ENCODE measurements at places on chromosomes 5 and 9.

DNA sequence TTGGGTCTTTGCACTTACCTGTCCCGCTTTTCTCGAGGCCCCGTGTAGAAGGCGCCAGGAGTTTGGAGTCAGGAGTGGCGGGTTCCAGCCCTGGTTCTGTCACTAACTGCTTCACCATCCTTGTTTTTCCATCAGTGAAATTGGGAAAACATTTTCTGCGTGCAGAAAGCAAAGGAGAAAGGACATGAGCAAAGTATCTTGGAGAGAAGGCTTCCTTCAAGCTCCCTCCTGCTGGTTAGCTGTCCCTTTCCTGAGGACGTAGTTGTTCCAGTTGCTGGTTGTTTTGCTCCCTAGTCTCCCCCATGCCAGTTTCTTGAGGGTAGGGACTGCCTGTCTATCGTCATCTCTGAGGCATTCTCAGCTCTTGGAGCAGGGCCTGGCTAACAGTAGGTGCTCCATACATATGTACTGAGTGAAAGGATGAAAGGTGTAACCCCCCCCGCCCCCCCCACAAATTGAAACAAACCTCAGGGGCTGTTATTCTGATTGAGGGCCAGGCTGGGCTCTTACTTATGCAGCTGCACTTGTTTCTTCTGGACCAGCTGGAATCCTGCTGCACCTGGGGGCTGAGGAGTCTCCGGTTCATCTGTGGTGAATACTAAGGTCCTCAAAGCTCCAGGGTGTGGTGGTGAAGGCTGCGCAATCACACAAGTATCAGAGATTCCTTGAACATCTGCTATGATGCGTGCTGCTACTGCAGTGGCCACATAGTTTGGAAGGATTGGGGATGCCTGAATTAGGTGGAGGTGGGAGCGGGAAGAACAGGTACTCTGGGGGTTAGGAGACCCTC lies 1.0 kb downstream of the SMIM3 start:
- DNase-seq, result no peak

GRCh38 chr5:136043968-136044610 lies 15.3 kb downstream of the TGFBI start:
- DNase-seq, result no peak

DNA sequence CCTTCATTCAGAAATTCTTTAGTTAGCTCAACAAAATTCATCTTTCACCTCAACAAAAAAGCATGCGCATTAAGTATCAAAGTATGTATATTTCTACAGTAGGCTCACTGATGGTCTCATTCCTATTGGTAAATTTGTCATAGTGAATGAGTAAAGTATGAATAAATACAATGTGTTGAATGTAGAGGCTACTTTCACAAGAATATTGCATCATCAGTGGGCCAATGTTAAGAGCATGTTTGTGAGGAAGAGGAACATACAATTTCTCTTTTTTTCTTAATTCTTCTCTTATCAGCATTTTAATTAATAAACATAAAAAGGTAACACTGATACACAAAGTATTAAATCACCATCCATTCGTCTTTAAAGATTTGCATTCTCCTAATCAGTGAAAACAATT lies 505.1 kb downstream of the CETN3 start:
- no peak for DNase-seq

- no peak for DNase-seq
Measured at GRCh38 chr9:13439685-13440476, 160.4 kb upstream of the MPDZ start.

DNA sequence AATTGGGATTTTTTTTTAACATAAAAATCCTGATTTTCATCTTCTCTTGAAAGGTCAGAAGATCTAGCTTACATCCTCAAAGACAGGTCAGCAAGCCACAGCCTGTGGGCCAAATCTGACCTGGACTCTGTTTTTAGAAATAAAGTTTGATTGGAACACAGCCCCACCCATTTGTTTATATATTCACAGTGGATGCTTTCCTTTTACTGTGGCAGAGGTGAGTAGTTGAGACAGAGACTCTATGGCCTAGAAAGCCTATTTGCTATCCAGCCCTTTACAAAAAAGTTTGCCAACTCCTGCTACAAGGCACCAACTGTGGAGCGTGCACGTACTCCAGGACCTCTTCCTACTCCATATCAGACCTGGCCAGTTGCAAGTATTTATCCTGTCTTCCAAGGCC lies 13.4 kb upstream of the CCNJL start:
- no peak for DNase-seq

- no peak for DNase-seq
Measured at GRCh38 chr5:135087950-135088349, 53.9 kb upstream of the PITX1 start.

DNA sequence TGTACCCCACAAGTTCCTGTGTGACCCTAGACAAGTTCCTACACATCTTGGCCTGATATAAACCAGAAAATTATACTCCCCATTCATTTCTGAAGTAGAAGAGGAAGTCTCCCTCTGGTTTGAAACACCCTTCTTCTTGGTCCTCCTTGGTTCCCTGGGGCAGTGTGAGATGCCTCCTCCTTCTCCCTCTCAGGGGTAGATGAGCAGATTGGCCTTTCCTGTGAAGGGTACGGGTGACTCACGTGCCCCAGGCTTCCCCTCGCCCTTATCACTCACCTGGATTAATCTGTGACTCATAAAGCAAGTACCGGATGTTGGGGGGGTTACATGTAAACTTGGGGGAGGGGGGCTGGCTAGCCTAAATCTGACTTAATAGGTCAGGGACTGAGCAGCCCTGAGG lies 11.1 kb upstream of the AQP3 start:
- peak; percentile 54 for DNase-seq

DNA sequence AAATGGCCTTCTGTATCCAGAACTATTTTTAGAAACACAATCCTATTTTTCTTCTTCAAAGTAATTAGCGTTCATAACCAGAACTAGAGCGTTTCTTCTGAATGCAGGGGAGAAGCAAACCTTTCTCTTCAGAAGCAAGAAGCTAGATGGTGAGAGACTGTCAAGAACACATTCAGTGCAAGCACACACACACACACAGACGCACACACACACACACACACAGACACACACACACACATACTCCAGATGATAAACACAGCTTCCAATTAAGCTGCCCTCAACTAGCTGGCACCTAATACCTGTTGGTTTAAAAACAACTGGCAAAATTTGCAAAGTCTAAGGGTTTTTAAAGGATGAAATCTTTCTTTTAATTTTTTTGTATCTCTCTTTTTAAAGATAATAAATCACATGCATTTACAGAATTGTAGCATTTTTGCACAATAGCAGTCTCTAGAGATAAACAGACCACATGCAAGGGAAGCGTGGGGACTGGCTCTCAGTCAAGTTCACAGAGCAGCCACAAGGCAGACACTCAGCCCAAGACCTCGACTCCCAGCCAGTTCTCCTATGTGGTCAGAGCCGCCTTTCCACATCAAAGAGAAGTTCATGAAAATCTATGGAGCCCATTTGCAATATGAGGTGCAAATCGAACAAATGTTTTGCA lies 138.5 kb downstream of the TTLL11 start:
- DNase-seq, result no peak

DNA sequence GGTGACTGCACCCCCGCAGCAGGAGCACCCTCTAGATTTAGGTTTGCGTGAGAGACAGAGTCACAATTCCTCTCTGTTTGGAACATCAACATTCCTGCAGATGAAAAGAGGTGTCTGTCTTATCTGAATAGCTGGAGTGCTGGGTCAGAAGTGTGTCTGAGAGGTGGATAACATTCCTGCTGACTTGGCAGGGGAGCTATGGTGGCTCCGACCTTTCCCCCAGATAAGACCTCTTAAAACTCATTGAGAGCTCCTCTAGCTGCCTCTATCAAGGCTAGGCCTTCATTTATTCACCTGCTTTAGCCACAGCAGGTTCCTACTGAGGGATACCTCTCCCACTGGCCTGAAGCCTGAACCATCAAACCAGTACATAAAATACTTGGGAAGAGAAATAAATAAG lies 615.5 kb downstream of the LRRC70 start:
- DNase-seq, result no peak

DNA sequence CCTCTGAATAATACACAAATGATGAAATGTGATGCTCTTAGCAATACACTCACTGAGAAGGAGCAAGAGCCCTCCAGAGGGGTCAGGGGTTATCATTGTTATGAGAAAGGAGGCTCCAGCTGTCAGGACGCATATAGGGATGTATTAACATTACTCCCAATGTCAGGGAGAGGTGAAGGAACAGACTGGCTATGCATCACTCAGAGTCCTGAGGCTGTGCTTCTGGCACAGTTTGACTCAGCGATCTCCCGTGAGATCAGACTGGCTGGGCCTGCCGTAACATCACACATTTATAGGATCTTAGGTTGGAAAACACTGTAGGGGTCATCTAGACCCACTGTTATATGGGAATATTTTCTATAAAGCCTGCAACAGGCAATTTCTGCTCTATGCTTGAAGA lies 226.5 kb upstream of the GLRA1 start:
- no peak for DNase-seq

DNA sequence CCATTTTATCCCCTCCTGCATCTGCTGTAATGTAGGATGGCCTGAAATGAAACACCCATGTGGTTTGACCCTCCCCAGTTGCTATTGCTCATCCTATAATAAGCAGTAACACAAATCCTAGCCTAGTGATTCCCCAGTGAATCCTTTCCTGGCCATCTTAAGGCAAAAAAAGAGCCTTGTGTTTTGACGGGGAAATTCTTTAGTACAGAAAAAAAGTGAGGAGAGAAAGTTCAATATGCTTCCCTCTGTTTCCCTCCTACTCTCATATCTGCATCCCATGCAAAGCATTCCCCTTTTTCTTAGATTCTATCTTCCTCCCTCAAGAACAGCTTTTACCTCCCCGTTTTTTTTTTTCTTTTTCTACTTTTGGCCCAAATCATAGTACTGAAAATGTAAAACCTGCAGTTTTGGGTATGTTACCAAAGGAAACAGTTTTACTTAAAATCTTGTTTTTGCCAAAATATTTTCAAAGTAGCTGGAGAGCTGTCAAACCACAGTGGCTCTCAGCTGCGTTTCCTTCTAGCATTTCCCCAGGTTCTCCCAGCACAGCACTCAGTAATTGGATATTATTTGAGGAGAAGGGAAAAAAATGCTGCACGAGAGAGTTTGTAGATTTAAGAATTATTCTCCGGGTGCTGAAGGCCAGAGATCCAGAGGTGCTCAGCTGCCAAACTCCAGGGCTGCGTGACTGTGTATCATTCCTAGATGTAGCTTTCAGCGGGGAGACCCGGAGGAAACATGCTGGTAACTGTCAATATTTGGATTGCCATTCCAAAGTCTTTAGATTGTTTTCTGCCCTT lies 321.4 kb downstream of the NPR3 start:
- no peak for DNase-seq

GRCh38 chr9:8391132-8391531 lies 591.6 kb upstream of the DMAC1 start:
- DNase-seq, result no peak

DNA sequence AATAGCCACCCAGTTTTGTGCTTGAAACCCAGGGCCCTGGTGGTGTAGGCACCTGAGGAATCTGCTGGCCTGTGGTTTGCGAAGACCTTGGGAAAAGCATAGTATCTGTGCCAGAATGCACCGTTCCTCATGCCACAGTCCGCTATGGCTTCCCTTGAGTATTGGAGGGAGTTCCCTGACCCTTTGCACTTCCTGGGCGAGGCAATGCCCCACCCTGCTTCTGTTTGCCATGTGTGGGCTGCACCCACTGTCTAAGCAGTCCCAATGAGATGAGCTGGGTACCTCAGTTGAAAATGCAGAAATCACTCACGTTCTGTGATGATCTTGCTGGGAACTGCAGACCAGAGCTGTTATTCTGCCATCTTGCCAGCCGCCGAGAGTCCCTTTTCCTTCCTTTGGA lies 483.5 kb downstream of the AGTPBP1 start:
- no peak for DNase-seq

DNA sequence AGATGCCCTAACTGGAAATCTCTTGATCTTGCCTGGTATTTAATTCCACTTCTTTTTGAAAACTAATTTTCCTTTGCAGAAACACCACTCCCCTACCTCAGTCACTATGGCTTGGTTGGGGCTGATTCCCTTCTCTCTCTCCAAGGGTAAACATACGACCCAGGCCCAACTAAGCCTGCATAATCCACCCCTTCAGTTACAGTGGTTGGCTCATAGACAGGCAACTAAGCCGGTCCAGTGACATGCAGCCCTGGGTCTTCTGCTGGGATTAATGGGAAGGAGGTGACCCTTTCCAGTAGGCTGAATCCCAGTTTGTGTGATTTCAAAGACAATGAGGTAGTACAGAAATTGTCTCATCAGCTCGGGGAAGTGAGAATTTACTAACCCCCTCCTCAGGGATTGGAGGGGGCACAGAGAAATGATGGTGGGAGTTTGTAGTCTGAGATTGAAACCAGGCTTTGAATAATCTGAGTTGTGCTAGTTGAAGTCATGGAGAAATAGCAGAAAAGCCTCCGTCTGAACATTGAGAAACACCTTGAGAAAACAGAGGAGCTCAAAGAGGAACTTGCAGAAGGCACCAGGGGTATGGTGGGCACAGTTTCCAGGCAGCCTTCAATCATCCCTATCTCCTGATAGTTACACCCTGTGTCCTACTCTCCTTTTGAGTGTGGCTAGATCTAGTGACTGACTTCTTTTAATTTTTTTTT lies 148.9 kb downstream of the GCNT1 start:
- DNase-seq, result no peak

DNA sequence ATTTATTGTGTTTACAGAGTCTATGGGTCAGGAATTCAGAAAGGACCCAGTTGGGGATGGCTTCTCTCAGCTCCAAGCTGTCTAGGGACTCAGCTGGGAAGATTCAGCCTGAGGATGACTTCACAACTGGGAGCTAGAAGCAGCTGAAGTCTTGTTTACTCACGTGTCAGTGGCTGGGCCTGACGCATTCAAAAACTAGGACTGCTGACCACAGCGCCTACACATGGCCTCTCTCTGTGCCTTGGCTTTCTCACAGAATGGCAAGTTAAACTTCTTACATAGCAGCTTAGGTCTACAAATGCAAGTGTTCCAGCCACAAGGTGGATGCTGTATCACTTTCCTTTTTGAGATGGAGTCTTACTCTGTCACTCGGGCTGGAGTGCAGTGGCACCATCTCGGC lies 16.3 kb upstream of the PPP2CA start:
- no peak for DNase-seq

DNA sequence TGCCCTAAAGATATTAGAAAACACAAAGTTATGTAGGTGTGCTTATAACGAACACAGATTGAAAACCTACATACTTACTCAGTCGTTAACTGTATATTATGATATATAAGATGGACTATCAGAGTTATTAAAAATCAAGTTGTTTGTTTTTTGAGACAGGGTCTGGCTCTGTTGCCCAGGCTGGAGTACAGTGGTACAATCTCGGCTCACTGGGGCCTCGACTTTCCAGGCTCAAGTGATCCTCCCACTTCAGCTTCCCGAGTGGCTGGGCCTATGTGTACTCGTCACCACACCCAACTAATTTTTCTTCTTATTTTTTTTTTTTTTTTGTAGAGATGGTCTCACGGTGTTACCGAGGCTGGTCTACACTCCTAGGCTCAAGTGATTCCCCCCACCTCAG lies 158.3 kb downstream of the TSSK1B start:
- no peak for DNase-seq

DNA sequence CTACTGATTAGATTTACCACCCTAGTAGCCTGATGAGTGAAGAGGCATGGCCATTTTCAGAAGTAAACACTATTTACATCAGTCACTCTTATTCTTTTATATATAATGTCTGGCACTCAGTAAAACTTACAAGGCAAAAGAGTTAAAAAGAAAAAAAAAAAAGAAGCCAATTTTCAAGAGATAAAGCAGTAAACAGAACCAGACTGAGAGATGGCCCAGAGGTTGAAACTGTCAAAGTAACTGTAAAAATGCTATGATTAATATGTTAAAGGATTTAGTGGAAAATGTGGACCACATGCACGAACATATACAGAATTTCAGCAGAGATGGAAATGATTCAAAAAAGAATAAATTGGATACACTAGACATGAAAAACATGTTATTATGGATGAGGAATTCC lies 6.4 kb upstream of the GPR150 start:
- no peak for DNase-seq

- no peak for DNase-seq
Measured at GRCh38 chr9:134637696-134638501, 3.7 kb upstream of the COL5A1 start.

All from T-helper 2 cell (primary cell).